ENCODE measurements at places on chromosomes 7 and 10. TPM values are rescaled to one million over a fixed set of nuclear protein-coding genes. Genes with fewer than 3 reads are reported as not detected.

The VENTX gene
- total RNA-seq = 0.54 TPM

DNA sequence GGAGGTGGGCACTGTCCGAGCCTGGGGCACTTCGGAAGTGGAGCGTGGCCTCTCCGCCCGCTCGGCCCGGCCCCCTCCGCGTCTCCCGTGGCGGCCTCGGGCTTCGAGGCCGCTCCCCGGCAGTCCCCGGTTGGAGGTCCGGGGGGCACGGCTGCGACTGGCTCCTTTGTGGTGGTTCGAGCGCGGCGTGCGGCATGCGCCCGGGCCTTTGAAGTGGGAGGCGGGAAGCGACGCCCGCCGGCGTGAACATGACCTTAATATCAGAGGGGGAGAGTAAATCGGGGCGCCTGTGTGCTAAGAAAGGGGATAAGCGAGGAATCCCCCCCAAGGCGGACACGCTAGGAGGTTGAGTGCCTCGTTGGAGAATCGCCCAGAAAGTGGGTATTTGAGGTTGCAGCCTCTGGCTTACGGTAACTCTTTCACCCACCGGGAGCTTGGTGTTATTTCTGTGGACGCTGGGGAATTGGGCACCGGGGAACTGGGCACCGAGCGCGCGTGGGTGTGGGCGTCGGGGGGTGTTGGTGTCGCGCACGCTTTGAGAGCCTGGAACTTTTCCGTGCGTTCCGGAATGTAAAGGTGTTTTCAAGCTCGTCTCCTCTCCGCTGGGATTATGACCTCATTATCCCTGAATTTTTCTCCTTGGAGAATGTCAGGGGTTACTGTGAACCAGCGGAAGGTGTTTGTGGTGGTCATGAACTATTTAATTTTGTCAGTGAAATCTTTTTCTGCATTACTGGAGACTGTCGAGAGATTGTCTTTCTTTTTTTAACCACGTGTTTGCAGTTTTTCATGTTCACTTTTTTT is 660 bp downstream of the SUV39H2 start:
- DNase-seq = peak; percentile 69

DNA sequence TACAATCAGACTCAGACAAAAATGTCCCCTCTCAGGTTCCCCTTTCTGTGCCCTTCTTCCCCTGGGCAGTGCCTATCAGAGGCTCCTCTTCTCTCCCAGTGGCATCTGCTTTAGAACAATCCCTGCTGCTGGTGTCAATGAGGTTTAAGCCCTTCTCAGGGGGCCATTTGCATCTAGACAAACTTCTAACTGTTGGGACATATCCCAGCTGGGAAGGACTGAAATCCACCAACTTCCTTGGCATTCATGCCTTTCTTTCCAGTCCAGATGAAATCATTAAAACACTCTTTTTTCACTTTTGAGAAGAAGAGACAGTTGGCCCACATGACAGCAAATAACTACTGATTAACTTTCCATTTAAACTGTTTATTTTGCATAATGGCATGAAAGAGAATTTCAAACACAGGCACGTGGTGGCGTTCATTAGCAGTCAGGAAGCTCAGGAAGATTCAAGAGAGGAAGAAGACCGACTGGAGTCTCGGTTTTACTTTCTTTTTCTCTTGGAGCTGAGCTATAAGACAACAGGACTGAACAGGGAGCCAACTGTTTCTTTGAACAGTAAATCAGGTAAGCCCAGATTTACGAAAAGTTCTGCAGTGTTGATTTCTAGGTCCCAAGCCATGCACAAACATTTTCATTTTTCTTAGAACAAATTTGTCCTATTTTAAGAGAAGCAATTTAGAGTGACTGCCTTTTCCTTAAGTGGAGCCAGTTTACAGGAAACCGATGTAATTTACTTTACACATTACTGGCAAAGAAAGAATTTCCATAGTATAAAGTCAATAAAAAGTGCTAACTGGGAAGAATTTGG is at the start of gene GIMAP2:
Gene GIMAP2, plus strand, starts transcription at position 488 of the 811 bp plus-strand sequence. CDS start 1,354 bp downstream, outside the sequence.
- DNase-seq = no peak

The NKX1-2 gene
- not detected for total RNA-seq

GRCh38 chr7:78112488-78112887 is 313.9 kb downstream of the PHTF2 start:
- no peak for DNase-seq

DNA sequence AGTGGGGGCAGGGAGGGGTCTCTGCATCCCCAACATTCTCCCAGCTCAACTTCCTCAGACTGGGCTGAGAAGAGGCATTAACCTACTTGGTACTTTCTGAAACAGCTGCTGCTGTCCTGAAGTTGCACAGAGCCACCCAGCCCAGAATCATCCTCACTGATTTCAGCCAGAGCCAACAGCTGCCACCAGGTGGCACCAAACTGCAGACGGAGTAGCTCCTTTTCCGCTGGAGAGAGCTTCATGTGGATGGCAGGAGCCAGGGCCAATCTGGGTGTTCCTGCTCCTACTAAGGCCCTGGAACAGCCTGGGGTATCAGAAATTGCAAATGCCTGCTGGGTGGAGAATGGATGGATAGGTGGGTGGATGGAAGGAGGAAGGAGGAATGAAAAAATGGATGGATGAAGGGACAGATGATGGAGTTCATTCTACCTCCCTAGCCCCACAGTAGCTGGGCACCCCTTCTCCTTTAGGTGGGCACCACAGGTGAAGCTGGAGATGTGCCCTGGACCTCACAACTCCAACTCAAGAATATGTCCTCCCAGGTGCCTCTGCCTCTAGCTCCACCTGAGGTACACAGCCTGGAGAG is 11.8 kb upstream of the DRGX start:
- DNase-seq = peak; percentile 81

- no peak for DNase-seq
Measured at GRCh38 chr7:37960483-37960882, 40.0 kb downstream of the EPDR1 start.

DNA sequence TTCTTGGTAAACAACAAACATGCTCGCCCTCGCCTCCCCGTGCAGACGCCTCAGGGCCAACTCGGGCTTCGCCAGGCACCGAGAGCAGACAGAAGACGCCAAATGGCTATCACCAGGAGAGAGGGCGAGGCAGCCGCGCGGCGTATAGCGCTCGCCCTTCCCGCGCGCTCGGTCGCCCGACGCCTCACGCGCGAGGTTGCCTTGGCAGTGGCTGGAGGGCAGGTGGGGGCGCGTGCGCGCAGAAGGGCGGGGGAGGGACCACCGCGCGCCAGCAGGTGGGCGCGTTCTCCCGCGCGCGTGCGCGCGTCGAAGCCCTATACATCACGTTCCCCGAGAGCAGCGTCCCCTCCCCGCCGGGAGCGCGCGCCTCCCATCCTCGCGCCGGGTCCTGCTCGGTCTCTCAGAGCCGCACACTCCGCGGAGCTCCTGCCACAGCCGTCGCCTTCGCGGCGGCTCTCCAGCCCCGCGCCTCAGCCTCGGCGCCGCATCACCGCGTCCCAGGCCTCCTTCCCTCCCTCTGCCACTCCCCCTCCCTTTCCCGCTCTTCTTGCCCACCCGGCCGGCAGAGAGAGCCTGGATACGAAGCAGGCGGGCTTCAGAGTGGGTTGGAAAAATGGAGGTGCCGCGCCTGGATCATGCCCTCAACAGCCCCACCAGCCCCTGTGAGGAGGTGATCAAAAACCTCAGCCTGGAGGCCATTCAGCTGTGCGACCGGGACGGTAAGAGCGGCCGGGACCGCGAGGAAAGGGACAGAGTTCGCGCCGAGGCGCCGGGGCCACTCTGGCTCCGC is at the start of gene PHYHIPL:
Gene PHYHIPL, plus strand, starts transcription at position 403 of the 790 bp plus-strand sequence. Its CDS starts 211 bp downstream, at position 614.
- DNase-seq = no peak

DNA sequence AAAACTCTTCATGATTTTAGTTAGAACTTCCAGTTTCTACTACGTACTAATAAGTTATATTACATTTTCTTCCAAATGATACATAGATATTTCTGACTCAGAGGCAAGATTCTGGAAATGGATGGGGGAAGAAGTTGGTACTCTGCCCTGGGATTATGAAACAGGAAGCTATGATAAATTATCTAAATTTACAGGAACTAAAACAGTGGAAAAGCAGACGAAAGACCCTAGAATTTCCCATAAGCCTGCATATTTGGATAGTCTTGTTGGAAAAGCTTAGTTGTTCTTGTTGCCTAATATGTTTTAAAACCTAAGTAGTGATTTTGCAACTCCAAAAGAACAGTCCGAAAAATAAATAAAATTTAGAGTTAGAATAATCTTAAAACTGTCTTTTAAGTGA is 21.8 kb downstream of the CFAP69 start:
- DNase-seq = no peak
